ENCODE measurements at places on chromosomes 16 and 17. TPM values are rescaled to one million over a fixed set of nuclear protein-coding genes. Genes with fewer than 3 reads are reported as not detected.

VKORC1 gene
- total RNA-seq = 43.4 TPM

MVP gene
- 84.1 TPM for total RNA-seq

IRF8 gene
- 323 TPM for total RNA-seq

CCL5 gene
- total RNA-seq = 1.9 TPM

CISD3 gene
- total RNA-seq = 35.8 TPM

DNA sequence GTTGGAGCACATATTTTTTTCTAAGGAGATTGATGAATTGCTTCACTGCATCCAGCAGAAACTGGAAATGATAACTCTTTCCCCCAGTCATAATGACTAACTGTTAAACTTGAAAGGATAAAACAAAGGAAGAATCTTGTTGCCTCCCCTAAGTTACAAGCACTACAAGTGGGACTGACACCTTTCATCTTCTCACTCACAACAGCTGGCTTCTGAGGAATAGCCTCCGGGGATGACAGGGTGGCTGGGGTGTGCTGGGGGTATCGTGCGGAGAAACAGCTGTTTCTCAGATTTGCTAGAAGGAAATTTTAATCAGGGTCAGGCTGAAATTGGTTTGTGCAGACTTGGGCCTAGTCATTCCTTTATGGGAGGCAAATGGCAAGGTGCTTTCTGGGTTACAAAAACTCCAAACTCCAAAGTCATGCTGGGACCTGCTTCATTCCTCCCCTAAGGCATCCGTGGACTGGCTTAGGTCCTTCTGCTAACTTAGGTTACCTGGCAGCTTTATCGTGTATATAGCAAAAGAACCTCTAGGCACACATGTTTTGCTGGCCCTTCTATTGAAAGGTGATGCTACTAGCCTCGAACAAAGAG, 557.2 kb downstream of the TOX3 start:
- no peak for DNase-seq

- no peak for DNase-seq
These were observed 268.3 kb downstream of the ABCC12 start for GRCh38 chr16:47887496-47887895.

GRCh38 chr16:67254801-67255552, 6.2 kb downstream of the SLC9A5 start:
- DNase-seq = no peak

GRCh38 chr16:23283571-23283970, 18.5 kb upstream of the SCNN1B start:
- DNase-seq = no peak

DNA sequence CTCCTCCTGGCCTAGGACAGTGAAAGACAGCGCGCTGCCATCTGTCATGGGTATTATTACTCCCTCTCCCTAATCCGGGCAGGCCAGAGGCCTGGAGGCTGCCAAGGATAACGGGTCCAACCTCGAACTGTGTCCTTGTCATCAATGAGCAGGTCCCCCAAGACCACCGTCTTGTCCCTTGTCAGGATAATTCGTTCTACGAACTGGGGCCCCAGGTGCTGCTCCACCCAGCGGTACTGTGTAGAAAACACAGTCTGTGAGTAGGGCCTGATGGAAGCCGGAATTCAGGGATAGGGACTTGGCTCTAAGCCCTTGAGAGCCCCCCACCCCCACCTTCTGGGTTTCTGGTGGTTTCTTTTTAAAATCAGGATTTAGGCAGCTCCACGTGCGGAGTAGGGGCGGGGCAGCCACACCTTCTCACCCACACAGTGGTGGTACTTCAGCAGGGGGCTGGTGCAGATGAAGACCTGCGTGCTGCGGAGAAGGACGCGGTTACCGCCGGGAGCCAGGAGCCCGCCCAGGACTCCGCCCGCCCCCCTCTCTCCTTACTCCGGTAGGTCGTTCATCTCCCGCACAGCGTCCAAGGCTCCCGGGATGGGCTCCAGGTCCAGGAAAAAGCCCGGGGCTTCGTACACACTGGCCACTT, 787 bp downstream of the NT5C start:
- peak; percentile 66 for DNase-seq

DNA sequence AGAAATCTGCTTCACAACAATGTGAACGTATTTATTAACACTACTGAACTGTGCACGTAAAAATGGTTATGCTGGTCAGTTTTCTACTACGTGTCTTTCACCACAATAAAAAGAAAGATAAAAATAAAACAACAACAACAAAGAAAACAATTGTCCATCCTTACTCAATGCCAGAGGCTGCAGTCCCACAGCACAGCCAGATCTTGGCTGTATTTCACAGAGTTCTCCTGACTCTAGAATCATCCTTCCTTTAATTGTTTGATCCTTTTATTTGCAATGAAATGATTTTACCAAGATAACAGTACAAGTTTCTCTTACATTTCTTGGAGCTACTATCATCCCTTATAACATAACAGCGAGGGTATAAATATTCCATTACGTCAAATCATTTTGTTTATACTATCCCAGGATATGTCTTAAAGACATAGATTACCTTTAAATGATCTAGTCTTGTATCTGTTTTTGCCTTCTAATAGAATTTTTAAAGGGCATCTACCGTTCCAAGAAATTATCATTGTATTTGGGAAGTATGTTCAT, 103.3 kb downstream of the SLC39A11 start:
- no peak for DNase-seq

- no peak for DNase-seq
These were observed 251.2 kb upstream of the CDH11 start for GRCh38 chr16:65373097-65373496.

Measured in activated naive CD4-positive, alpha-beta T cell treated with anti-CD3 and anti-CD28 coated beads for 36 hours (primary cell).